ENCODE measurements at places on chromosomes 6 and 20. TPM values are rescaled to one million over a fixed set of nuclear protein-coding genes. Genes with fewer than 3 reads are reported as not detected.

GRCh38 chr20:57509665-57510237 is 15.2 kb downstream of the CTCFL start:
- DNase-seq, result no peak

DNA sequence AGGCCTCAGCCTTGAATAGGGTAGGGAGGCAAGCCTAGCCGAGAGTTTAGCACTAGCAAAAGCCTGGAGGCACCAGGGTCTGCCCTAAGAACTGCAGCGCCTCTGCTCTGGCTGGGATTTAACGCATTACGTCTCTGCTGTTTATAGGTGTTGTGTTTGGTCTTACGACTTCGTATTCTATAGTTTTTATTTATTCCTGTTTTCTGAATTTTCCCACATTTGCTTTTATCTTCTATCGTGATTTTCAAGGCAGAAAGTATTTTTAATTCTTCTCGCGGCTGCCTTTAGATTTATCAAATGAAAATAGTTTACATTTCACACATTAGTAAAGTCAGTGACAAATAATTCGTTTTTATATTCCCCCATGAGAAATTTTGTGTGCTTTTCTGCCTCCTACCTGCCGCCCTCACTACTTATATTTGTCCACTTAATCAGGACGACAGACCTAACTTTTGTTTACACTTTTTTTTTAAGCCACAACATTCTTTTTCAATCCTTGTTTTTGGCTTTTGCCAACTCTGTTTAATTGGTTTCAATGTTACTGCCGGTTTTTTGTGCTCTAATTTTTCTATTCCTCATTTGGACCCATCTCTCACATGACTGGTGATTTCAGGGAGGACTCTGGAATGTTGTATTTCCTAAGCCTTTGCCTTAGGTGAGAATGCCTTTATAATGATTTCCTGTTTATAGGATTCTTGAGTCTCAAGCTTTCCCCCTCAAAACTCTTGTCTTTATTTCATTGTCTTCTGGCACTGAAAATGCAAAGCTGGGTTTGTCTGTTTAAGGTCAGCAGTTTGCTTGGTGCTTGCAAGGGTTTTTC is 1.3 kb upstream of the LZTS3 start:
- DNase-seq, result no peak

GRCh38 chr6:114131945-114132344 is 161.0 kb upstream of the HDAC2 start:
- no peak for DNase-seq

DNA sequence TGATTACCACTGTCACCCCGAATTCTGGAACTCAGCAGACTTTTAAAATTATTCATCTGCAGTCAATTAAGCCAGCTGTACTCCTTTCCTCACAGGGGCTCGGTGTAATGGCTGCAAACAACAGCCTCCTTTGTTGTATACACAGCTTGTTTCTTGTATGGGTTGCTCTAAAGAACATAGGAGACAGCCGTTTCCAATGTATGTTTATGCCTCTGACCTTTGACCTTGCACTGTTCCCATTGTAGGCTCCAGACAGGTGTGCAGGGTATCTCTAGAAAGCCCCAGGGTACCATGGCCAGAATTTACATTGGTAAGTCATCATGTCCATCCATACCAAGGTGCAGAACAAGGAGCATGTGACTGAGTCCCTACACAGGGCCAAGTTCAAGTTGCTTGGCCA is 11.5 kb upstream of the TENT5A start:
- no peak for DNase-seq

- no peak for DNase-seq
Measured at GRCh38 chr20:4512891-4513550, 208.7 kb upstream of the PRND start.

DNA sequence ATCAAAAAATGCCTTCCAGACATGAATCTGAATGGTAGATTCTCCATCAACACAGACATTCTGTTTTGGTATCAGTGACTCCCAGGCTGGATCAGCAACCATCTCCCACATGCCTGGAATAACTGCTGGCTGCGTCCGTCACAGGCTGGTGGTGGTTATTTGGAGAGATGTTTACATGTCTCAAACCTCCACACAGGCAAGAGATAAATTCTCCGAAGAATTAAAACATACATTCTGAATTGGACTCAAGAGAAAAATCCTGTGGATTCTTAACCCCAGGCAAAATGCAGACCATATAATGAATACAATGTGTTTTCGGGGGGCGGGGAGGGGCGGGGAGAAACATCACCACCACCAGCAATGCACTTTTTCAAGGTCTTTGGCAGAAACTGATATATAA is 108.2 kb downstream of the THBS2 start:
- no peak for DNase-seq

- no peak for DNase-seq
Measured at GRCh38 chr20:21507400-21508229, 6.2 kb downstream of the NKX2-2 start.

- no peak for DNase-seq
Measured at GRCh38 chr6:48714250-48714649, 603.3 kb upstream of the PTCHD4 start.

DNA sequence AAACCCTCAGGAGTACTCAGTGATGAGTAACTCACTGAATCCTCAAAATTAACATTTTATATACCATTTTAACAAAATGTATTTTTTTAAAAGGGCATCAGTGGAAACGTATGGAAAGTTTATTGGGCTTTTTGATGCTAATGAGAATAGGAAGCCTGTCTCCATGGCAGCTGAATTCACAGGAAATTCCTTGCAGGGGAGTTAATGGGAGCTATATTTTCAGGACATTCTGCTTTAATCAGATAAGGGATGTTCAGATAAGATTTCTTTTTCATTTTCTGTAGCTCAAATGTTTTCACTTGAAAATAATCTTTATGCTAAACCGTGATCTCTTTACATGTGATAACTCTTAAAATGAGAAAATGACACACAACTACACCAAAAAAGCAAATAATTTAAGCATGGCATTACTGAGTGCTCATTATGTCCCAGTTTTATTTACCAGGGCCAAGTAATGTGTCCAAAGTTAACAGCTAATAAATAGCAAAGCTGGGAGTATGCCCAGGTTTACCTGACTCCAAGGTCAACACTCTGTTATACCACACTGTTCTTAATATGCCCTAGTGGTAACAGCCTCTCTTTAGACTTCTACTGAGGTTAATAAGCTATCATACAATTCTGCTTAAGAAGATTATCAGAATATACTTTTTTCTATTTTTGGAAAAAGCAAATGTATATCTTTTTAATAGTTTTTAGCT is 348.1 kb downstream of the GRIK2 start:
- peak; percentile 11 for DNase-seq

DNA sequence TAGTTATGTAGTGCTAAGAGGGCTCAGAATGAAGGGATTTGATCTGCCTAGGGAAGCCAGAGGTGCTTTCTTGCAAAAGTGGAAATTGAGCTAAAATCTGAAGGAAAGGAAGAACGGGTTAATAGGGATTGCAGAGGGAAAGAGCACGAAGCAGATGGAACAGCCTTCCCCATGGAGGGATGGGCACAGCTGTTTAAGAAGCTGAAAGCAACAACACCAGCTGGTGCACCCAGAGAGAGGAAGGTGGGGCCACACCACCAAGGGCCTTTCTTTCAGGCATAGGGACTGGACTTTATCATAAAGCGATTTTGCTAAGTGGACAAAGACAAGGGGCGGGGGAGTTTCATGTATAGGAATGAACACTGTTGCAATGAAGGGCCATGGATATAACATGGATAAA is 65.8 kb upstream of the SNRPB2 start:
- DNase-seq, result no peak

DNA sequence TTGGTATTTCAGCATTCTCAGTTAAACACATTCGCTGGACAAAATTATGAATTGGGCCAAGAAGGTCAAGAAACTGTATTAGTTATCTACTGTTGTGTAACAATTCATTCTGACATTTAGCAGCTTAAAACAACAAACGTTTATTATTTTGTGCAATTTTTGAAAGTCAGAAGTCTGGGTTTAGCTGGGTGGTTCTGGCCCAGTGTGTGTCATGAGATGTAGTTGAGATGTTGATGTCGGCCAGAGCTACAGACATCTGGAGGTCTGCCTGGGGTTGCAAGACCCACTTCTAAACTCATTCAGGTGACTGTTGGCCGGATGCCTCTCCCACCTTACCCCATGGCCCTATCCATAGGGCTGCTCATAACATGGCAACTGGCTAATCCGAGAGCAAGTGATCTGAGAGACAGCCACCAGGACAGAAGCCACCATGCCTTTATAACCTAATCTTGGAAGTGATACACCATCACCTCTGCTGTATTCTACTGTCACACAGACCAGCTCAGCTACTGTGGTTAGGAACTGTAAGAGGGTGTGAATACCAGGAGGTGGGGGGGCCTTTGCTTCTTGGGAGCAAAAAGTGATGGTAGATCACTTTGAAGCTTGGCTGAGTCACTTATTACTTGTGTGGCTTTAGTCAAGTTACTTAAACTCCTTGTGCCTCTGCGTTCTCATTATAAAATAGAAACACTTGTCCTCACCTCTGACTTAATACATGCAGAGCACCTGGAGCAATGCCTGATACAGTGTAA is 217.0 kb upstream of the MYLIP start:
- no peak for DNase-seq

- DNase-seq, result no peak
Measured at GRCh38 chr6:143501851-143502250, 9.7 kb downstream of the FUCA2 start.

DNA sequence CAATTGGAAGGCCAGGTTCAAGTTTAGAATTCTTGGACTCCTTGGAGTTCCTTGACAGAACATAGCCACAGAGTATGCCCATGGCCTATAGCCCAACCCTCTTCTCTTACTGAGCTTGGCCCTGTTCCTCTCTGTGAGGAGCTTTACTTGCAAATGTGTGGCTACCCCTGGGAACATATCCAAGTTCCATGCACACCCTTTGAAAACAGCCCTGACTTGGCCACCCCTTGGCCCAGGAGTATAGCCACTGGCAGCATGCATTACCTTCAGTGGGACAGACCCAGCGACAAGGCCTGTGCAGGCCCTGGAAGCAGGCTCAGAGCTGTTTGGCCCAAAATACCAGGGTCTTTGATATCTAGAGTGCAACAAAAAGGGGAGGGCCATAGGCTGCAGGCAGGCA is 19.5 kb upstream of the MAS1 start:
- no peak for DNase-seq

DNA sequence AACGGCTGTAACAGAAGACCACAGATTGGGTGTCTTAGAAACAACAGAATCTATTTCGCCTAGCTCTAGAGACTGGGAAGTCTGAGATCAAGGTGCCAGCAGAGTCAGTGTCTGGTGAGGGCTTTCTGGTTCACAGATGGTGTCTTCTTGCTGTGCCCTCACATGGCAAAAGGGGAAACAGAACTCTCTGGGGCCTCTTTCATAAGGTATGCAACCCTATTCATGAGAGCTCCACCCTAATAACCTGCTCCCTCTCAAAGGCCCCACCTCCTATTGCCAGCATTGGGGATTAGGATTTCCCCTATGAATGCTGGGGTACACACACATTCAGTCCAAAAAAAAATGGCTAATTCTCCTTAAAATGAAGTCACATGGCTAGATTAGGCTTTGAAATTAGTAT is 10.0 kb downstream of the TXNDC5 start:
- DNase-seq, result no peak

DNA sequence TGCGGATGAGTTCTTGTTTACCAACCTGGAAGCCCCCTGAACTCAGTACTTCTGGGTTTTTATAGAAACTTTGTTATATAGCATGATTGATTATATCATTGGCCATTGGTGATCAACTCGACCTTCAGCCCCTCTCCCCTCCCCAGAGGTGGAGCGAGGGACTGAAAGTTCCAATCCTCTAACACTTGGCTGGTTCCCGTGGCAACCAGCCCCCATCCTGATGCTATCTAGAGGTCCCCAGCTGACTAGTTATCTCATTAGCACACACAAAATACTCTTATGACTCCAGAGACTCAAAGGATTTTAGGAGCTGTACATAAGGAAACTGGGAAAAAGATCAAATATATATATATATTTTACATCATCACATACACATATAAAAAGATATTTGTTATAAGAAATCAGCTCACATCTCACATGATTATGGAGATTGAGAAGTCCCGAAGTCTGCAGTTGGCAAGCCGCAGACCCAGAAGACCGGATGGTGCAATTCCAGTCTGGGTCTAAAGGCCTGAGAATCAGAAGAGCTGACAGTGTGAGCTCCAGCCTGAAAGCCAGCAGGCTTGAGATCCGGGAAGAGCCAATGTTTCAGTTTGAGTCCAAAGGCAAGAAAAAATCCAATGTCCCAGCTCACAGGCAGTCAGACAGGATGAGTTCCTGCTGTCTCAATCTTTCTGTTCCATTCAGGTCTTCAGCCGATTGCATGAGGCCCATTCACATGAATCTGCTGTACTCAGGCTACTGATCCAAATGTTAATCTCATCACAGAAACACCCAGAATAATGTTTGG is 179.3 kb upstream of the DTNBP1 start:
- no peak for DNase-seq

- DNase-seq, result no peak
Measured at GRCh38 chr6:39961178-39961577, 26.9 kb upstream of the MOCS1 start.

DNA sequence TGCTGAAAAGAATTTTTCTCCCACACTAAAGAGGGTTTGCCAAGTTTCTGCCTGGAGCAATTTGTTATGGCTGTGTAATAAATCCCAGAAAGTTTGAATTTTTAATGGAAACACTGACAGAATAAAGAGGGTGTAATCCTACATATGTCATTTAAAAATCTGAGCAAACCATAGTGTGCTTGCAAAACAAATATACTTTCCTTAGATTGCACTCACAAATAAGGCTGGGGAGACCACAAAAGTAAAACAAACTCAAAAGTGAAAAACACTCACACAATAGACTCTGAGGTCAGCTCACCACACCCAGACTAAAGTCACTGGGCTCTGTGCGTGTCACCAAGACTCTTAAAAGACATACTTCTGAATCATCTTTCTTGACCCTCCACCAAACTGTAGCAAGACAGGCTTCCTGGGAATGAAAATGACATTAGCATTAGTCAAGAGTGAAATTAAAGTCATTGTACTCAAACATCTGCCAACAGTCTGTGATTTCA is 4.8 kb upstream of the ATXN1 start:
- no peak for DNase-seq

GRCh38 chr6:76779068-76779467 is 684.2 kb downstream of the HTR1B start:
- DNase-seq, result no peak

- DNase-seq, result no peak
Measured at GRCh38 chr20:1225263-1225782, 521 bp upstream of the RAD21L1 start.

DNA sequence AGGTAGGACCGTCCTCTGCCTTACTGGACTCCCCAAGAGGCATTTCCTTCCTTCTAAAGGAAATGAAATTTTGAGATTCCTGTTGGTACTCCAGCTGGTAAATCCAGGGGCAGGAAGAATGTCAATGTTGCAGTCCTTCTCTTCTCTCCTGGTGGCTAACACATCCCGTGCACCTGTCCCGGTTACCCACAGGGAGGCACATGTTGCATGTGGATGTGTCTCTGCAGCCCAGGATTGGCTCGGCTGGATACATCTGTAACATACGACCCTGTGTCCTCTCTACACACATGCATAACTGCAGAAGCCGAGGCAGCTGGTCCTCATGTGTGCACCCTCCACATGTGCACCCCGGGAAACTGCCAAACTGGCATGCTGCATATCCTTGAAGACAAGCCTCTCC is 1.3 kb upstream of the LRFN2 start:
- no peak for DNase-seq

- DNase-seq, result no peak
Measured at GRCh38 chr20:44730441-44730840, 15.2 kb upstream of the KCNK15 start.

TRIM15 gene
- total RNA-seq, result 19.6 TPM

EYS gene
- not detected for total RNA-seq

ID1 gene
- total RNA-seq, result 59.7 TPM

CLVS2 gene
- 0.06 TPM for total RNA-seq

TPD52L1 gene
- 71.3 TPM for total RNA-seq

PAX1 gene
- total RNA-seq, result not detected

FOXO3 gene
- total RNA-seq, result 71.4 TPM

GPANK1 gene
- 18.7 TPM for total RNA-seq

BPI gene
- 0.72 TPM for total RNA-seq

CCHCR1 gene
- total RNA-seq, result 28.8 TPM

Measured in mucosa of gallbladder (tissue), 1 donor.